ENCODE measurements at places on chromosomes 13 and 19.

DNA sequence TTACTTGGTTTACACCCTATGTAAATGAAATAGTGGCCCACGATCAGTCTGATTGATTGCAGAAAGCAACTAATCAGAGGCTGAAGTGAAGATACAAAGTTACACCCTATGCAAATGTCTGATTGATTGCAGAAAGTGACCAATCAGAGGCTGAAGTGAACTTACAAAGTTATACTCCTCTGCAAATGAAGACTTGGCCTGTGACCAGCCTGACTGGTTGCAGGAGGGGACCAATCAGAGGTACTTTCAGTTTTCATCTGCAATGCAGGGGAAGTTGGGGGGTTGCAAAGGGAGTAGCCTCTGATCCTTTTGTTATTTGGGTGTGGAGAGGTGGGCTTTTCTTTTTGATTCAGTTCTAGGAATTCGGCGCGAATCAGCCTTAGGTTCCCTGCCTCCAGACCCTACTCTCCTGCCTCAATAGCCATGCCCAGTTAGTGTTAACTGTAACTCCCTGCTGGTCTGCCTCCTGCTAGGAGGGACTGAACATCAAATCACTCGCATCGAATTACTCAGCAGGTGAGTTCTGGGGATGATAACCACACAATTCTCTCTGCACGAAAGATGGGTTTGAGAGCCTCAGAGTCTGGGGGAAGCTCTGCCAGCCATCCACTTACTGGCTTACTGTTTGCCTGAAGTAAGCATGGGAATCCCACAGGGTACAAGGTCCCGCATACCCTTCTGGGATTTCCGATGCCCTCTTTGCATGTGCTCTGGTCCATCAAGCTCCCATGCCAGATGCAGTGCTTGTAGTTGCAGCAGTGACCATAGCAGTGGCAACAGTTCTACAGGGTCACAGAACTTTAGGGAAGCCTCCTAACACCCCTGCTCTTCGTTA is 7.5 kb downstream of the ARL11 start:
- no peak for DNase-seq

- no peak for DNase-seq
Observed at GRCh38 chr13:113220141-113220598, 10.8 kb downstream of the CUL4A start.

GRCh38 chr13:83178008-83178407 is 704.3 kb downstream of the SLITRK1 start:
- no peak for DNase-seq

GRCh38 chr13:92575777-92576176 is 650.8 kb upstream of the GPC6 start:
- no peak for DNase-seq

DNA sequence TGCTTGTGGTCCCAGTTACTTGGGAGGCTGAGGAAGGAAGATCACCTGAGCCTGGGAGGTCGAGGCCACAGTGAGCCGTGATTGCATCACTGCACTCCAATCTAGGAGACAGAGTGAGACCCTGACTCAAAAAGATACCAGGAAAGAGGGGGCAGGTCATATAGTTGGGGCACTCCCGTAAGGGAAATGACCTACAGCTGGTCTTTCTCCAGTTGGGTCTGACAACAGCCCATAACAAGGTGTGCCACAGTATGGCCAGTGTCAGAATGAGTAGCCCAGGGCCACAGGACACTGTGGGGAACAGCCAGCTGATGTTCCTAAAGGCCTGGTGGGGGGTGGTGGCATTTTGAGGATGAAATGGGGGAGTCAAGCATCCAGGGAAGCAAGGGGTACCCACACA is 10.8 kb downstream of the DNMT1 start:
- DNase-seq, result no peak

Measured in cortex of kidney (tissue), 1 donor.